ENCODE measurements at places on chromosomes 2 and 18.

GRCh38 chr2:159118859-159119500 lies 150.5 kb downstream of the TANC1 start:
- no peak for DNase-seq

DNA sequence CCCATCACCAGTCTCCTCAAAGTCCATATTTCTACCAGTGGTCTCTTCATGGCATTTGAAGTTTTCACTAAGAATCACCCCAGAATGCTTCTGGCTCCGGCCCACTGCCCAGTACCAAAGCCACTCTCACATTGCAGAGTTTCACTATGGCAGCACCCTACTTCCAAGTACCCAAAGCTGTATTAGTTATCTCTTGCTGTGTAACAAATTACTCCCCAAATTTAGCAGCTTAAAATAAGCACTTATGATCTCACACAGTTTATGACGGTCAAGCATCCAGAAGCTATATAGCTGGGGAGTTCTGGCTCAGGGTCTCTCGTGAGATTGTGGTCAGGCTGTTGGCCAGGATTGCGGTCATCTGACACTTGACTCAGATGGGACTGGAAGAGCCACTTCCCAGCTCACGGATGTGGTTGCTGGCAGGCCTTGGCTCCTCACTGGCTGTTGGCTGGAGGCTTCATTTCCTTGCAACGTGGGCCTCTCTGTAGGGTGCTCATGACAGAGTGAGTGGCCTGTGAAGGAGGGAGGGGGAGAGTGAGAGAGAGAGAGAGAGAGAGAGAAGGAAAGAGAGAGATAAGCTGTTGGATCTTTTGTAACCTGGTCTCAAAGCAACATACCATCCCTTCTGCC lies 189.5 kb downstream of the CTIF start:
- DNase-seq: peak; percentile 100

DNA sequence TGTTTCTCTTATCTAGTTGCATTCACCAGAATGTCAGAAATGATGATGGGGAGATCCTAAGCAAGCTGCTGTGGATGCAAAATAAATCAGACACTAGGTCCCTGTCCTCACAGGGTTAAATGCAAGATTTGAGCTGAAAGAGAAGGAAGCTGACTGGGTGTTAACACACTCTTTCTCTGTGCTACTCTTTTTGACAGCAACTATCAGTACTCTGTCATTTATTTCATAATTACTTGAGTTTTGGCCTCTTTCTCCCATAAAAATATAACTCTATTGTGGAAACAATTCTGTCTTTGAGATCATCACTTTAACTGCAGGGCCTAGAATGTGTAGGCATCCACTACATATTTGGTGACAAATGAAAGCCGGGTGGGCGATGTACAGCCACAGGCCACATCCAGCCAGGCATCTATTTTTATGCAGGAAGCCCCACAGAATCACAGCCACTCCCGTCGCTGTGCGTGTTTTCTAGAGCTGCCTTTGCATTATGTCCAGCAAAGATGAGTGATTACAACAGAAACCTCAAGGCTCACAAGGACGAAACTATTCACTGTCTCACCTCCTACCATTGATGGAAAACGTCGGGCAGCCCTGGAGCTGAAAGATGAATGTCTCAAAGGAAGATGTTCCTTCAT lies 849.0 kb downstream of the RNF144A start:
- no peak for DNase-seq

DNA sequence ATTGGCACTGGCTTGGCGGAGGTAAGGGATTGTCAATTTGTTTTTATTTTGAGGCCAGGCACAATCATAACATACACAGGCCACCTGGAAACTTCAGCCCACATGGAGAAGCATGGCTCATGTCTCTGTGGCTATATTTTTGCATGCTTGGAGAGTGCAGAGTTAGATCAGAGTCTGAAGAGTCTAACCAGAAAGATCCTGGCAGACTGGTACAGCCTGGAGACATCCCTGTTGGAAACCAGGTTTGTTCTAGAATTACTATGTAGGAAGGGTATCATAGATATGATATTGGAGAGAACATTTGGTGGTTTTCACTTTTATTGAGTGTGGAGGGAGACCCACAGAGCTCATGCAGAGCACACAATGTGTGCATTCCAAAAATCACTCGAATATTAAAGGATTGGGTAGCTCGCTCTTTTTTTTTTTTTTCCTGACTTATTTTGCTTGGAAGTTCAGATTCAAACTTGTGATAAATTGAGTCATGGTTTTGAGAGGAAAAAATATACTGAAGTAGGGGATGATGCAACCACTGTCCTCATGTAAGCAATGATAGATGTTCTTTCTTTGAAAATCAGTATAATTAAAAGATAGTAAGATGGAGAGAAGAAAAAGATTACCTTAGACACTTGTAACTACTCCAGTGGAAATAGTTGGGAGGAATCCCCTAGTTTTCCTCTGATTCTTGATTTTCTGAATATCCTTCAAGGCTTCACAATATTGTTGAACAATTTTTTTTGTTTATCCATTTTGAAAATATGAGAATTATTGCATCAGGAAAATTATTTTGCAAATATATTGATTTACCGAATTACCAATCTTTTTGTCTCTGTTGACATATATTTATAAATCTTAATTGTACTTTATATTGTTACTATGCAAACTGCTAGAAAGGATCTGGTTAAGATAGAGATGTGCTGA lies 185.7 kb upstream of the ZEB2 start:
- no peak for DNase-seq

GRCh38 chr2:47034973-47035609 lies 119.5 kb upstream of the MCFD2 start:
- DNase-seq: peak; percentile 79

DNA sequence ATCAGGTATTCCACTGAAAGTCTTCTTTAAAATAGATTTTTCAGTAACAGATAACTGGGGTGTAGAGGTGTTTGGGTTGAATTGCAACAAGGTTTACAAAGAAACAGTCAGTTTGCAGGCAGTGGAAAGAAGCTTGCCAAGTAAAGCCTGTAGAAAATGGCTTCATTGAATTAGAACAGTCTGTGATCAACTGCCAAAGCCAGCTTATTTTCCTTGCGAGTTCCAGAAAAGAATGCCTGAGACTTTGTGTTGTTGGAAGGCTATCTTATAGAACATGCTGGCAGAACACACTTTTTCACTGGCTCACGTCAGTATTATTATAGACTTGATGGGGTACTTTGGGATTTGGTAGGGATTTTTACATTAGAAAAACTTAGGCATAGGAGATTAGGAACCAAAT lies 601.0 kb downstream of the XIRP2 start:
- no peak for DNase-seq

GRCh38 chr2:123770996-123771720 lies 253.9 kb upstream of the CNTNAP5 start:
- DNase-seq: no peak

- no peak for DNase-seq
These were observed 107.3 kb downstream of the DYSF start for GRCh38 chr2:71560638-71561011.

DNA sequence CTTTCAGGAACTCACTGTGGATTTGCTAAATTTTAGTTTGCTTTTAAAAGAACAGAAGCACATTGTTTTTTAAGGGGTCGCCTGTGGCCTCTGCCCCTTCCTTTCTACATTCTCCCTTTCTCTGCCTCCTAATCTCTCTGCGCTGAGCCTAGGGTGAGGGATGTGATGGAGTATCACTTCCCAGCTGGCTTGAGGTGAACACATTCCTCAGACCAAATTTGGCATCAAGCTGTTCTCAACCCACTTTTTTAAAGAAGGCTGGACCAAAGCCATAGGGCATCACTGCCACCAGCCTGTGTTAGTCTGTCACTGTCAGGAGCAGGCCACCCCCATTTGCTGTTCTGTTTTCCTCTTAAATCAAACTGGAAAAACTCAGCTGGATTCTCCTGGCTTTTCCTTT lies 27.4 kb downstream of the EIF4E2 start:
- no peak for DNase-seq

GRCh38 chr2:6184532-6185292 lies 492.5 kb downstream of the SOX11 start:
- peak; percentile 76 for DNase-seq

DNA sequence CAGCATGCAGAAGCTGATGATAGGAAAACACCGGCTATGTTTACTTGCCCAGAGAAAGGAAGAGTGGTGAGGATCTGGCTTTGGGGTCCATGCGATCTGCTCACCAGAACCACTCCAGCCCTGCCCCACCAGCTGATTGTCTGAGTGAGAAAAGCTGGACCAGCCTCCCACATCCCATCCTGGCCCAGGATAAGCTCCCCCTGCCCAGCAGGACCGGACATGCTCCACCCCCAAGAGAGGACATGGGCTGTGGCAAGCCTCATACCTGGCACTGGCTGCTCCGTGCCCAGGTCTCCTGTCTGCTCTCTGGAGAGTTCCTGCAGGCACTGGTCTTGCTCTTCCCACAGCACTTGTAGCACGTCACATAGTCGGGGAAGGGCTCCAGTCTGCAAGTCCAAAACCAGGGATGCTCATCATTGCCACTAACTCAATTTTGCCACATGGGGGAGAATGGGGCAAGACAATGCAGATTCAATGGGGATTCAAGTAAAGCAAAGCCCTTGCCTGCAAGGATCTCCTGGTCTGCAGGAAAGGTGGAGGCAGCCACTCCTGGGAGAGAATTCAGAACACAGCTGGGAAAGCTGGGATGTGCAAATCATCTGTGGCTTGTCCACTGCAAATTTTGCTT lies 30.0 kb downstream of the SCTR start:
- DNase-seq: no peak

DNA sequence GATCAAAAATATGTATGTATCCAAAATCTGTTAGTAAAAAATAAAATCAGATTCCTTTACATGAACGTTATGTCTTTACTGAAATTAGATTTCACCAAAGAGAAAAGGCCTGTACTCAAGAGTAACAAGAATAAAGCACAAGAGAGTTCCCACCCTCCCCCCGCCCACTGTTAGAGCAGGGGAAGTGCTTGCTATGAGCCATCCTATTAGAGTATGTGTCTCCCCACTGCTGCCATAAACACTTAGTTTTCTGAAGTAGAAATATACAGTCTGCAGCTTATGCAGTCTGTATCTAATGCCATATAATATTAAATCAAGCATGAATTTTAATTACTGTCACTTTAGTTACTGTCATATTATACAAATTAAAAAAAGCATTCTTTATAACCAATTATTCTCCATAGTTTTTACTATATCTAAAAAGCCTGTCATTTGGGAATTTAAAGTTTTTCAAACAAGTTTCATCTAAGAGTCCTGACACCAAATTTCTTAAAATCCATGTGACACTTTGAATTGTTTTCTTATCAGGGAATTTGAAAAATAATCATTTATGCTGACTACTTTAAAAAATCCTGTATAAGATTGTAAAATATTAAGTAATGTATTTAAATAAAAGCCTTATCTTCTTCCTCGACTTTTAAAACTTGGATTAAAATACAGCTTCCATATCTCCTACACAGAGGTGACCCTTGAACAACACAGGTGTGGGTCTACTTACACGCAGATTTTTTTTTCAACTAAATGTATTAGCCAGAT lies 51.8 kb upstream of the GPR75 start:
- no peak for DNase-seq

DNA sequence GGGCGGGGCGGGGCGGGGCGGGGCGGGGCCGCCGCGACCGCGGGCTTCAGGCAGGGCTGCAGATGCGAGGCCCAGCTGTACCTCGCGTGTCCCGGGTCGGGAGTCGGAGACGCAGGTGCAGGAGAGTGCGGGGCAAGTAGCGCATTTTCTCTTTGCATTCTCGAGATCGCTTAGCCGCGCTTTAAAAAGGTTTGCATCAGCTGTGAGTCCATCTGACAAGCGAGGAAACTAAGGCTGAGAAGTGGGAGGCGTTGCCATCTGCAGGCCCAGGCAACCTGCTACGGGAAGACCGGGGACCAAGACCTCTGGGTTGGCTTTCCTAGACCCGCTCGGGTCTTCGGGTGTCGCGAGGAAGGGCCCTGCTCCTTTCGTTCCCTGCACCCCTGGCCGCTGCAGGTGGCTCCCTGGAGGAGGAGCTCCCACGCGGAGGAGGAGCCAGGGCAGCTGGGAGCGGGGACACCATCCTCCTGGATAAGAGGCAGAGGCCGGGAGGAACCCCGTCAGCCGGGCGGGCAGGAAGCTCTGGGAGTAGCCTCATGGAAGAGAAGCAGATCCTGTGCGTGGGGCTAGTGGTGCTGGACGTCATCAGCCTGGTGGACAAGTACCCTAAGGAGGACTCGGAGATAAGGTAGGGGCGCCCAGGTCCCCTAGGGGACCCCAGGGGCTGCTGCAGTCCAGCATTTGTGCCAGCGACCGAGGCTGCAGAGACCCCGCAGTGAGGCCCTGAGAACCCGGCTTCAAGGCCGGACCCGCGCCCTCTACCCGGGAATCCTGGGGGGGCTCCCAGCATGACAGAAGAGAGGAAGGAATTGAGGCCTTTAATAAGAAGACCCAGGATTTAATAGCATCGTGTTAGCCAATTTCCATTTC lies at the start of gene KHK:
Gene KHK, plus strand, starts transcription at position 49 of the 870 bp plus-strand sequence. Its CDS starts 488 bp downstream, at position 537.
- DNase-seq: no peak

DNA sequence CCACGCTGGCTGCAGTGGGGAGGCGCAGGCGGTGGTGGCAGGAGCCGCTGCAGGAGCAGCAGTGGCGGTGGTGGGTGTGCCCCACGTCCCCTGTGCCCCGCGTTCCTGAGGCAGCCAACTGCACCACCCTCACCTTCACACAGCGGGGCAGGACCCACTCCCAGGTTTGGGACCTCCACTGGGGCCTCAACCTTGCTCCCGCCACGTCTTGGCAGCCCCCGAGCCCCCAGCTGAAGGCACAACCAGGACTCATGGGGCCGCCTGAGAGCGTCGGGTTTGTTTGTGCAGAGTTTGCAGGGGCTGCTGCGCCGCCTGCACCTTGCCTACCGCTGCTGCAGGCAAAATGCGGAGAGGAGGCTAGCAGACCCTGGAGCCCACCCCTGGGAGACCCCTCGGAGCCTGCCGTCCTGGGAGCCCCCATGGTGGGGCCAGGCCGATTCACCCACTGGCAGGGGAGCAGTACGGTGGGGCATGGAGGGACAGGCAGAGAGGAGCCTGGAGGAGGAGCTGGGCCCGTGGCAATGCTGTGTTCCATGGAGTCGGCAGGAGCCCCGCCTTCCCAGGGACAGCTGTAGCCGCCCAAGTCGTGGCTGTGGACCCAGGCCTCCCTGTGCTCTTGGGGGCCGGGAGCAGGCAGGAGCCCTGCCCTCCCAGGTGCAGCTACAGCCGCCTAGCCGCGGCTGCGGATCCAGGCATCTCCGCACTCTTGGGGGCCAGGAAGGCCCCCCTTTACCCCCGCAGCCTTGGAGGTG lies 14.7 kb upstream of the EML6 start:
- no peak for DNase-seq

GRCh38 chr18:14978962-14979535 lies 231.1 kb downstream of the ANKRD30B start:
- no peak for DNase-seq

DNA sequence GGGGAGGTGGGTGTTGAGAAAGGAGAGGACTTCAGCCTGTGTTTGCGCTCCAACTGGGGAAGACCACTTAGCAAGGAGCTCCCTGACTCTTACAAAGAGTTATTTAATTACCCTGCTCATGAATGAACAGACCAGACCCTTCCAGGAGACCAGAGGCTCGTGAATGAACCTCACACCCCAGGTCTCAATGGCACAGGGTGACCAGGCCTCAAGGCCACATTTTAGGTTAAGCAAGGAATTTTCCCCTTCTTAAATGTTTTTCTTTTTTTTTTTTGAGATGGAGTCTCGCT lies 25.3 kb downstream of the SMAD7 start:
- DNase-seq: no peak

All from astrocyte (in vitro differentiated cells and primary cell).